ENCODE measurements at places on chromosomes 7 and 10.

- DNase-seq, result no peak
Measured at GRCh38 chr10:123132576-123133477, 2.9 kb upstream of the HMX3 start.

- peak; percentile 65 for DNase-seq
Measured at GRCh38 chr7:10939911-10940703, 33.6 kb upstream of the PHF14 start.

DNA sequence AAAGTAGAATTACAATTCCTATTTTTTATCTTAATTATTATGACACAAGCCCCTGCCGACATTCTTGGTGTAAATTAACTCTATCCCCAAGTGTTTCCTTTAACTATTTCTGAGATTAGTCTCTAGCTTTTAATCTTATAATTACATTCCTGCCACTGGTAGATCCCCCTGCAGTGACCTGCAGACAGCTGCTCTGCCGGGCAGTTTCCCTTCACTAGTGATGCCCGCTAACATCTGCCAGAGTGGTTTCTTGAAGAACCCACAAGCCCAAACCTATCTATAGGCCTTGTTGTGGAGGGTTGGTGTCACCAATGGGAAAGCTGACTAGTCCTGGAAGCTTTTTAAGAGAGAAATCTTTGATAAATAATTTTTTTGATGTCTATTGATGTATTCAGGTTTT lies 50.0 kb downstream of the ADAM22 start:
- DNase-seq, result no peak

DNA sequence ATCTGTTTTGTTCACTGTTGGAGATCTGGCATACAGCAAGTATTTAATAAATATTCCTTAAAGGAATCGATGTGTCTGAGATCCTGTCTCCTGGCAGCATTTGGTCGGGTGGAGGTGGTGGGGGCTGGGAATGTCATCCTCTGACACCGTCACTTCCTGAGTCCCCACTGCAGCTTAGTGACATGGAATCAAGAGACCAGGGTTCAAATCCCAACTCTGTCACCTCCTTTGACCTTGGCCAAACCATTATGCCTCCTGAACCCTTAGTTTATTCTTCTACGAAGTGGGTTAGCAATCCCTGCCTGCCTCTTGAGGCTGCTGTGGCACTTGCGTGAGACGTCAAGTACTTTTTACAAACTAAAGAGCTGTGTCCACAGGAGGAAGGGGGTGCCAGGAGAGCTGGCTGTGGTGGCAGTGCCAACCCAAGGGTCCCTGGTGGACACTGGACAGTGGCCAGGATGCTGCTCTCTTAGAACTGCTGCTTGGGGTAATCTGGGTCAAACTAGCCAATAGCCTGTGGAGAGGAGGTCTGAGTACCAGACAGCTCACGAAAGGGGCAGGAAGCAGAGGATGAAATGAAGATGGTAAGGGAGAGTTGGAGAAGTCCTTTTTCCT lies 8.0 kb upstream of the ZMIZ1 start:
- DNase-seq, result no peak

GRCh38 chr10:120477743-120478141 lies 20.7 kb downstream of the PLPP4 start:
- DNase-seq, result no peak

GRCh38 chr10:10798102-10798863 lies 219.4 kb upstream of the CELF2 start:
- no peak for DNase-seq

DNA sequence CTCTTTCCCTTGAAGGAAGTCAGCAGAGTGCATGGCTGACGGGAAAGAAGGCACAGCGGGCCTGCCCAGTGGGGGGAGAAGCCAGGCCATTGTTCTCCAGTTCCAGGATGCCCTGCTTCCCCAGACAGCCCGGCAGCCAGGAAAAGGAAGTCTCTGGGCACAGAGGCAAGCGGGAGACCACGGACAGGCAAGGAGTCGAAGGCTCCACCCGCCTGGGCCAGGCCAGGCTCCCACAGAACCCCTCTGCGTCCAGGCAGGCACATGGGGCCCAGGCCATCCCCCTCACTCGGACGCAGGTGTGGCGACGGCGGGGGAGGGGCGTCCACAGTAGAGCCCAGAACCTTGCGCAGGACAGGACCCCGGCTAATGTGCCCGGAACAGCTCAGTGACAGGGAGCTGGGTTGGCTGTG lies 8.7 kb downstream of the GPR146 start:
- DNase-seq, result no peak

DNA sequence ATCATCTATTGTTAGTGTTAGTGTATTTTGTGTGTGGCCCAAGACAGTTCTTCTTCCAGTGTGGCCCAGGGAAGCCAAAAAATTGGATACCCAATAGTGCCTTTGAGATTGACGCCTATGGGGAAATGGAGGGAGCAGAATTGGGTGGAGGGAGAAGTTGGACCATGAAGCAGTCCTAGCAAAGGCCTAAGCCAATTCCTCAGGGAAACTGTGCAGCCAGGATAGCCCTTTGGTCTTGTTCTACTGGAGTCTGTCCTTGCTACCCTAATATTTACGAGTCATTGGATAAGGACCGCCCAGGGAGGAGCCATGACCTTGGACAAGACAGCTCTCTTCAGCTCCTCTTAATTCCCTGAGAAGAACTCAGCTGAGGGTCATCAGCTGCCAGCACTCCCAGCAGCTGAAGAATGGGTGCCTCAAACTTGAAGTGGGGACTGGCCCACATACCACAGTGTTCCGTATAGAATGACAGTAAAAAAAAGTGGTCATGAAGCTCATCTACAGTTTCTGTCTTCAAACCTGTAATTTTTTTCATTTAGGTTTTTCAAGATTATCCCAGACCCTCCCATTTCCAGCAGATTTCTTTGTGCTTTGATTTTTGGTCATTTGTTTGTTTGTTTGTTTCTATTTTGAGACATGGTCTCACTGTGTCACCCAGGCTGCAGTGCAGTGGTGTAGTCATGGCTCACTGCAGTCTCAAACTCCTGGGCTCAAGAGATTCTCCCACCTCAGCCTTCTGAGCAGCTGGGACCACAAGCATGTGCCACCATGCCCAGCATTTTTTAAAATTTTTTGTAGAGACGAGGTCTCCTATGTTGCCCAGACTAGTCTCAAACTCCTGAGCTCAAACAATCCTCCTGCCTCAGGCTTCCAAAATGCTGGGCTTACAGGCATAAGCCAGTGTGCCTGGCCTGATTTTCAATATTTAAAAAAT lies 81.2 kb downstream of the C1GALT1 start:
- DNase-seq, result no peak

GRCh38 chr7:45469103-45469502 lies 105.1 kb upstream of the ADCY1 start:
- DNase-seq, result no peak

- no peak for DNase-seq
Measured at GRCh38 chr7:27251136-27251651, 8.6 kb downstream of the EVX1 start.

GRCh38 chr7:85641331-85641730 lies 454.5 kb upstream of the SEMA3D start:
- DNase-seq, result no peak

- no peak for DNase-seq
Measured at GRCh38 chr10:113646336-113647201, 17.3 kb downstream of the NRAP start.

DNA sequence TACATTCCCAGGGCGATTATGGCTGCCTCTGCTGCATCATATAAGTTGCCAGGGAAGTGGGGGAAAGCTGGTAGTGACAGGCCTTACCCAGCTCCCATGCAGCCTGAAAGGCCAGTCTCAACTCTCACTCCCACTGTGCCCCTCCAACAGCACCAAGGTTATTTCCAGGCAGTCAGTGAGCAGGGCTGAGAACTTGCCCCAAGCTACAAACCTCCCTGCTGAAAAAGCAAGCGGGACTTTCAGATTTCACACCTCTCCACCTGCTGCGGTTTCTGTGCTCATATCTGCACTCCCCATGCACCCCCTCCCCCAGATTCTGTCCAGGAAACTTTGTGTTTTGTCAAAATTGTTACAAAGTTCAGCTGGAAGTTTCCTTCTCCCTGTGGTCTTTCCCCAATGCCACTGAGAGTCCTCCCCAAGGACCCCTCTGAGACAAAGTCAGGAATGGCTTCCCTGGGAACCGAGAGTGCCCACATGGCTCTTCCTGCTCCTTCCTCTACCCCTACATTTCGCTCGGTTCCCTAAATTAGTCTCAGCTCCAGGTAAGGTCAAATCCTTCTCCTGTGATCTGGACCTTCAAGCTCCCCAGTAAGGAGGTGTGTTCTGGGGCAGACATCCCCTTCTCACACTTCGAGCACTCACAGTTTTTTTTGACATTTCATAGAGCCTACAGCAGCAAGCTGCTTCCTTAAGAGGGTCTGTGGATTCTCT lies 25.3 kb upstream of the WNT2 start:
- no peak for DNase-seq

DNA sequence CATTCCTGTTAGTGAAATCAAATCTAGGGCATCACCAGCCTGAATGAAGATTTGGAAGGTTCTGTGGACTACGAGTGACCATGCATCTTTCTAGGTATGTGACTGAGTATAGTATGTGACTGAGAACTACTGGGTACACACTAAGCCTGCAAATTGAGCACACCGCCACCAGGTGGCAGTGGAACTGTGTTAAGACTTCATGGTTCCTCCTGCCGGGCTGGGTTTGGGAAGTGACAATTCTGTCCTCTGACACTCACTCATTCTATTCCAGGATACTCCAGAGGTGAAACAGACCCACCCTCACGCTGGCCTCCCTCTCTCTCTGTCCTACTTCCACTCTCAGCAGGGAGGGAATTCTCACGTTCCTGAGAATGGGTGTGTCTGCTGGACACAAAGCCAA lies 84.0 kb upstream of the TMEM248 start:
- no peak for DNase-seq

- DNase-seq, result no peak
Measured at GRCh38 chr10:27578316-27578715, 74.2 kb downstream of the RAB18 start.

DNA sequence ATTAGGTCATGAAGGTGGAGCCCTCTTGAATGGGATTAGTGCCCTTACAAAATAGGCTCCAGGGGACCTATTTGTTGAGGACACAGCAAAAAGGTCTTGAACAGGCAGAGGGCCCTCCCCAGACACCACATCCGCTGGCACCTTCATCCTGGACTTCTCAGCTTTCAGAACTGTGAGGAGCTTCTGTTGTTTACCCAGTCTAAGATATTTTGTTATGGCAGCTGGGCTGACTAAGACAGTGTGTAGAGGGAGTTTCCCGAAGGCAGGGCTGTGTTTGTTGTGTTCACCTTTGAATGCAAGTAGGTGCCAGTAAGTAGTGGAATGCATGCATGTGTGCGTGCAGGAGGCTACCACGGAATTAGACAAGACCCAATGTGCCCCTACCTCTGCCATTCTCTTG lies 106.7 kb downstream of the PTPRE start:
- no peak for DNase-seq

DNA sequence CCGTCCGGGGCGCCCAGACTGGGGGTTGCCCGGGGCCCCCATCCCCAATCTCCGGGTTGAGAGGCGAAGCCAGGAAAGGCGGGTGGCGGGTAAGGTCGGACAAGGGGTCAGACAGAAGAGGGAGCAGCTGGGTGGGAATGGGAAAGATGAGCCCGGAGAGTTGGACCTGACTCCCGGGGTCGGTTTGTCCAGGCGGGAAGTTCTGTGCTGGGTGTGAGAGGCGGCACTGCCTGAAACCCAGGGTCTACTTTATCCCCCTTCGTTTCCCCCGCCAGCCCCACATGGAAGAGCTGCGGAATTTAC lies 675 bp downstream of the SLC4A2 start:
- no peak for DNase-seq

DNA sequence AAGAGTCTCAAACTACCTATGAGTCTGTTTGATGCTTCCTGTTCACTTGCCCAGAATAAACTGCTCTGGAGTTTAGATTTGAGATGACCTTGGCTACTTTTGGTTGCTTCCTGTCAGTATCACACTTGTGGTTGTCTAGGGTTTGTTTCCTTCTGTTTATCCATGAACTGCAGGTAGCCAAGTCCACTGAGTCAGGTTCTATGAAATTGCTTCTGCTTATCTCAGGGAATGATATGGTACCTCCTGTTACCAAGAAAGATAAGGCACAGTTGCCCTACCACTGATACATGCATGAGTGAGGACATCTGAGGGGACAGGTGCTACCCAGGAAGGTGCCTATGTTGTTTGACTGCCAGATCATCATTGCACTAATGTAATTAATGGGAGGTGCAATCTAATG lies 15.8 kb upstream of the EEPD1 start:
- DNase-seq, result no peak

DNA sequence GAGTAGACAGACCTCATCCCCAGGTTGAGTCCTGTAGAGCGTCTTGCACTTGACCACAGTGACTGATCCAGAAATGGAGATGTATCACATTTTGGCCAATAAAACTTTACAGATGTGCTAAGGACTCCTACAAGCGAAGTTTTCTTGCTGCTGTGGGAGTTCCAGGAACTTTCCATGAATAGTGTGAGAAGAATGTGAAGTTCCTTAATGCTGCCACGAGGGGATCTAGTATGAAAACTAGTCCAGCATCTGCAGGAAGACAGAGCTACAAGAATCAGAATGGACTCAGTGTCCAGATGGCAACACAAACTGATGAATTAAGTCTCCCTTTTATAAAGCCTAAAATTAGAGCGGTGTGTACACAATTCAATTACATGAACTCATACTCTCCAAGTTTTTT lies 14.8 kb upstream of the LSM8 start:
- DNase-seq, result no peak

- DNase-seq, result no peak
Measured at GRCh38 chr7:102024769-102025391, 207.5 kb downstream of the CUX1 start.

DNA sequence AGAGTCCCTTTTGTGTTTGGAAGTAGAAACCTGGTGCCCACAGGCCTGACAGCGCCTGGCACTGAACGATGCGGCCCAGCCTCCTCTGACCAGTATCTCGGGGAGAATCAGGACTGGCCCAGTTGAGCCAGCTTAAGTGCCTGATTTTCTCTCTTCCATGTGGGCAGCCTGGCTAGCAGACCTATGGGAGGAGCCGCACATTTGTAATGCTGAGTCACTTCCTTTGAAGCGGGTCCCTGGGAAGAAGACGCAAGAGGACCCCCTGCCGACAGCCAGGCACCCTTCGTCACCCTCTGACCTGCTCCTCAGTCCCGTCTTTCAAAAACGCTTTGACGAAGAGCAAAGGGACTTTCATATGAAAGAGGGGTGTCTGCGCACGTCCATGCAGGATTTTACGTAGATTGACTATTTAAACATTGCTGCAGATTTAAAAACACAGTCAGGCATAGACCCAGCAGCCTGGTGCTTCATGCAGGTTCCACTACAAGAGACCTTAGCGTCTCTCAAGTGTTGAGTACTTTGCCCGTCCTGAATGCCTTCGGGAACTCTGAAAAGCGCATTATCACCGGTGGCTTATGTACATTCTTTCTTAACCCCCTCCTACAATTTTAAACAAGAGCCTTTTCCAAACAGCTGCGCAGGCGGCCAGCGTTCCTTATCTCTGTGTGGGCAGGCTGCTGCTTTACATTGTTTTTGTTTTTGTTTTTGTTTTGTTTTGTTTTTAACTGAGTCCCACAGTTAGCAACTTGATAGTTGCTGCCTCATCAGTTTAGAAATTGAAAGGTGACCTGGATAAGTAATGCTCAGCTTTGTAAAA lies 36.5 kb upstream of the AP5Z1 start:
- no peak for DNase-seq

- no peak for DNase-seq
Measured at GRCh38 chr7:72053292-72053691, 358.8 kb downstream of the CALN1 start.
